Pancreas (tissue), 10 donors: ENCODE measurements at places on chromosomes 16 and 17. TPM values are rescaled to one million over a fixed set of nuclear protein-coding genes. Genes with fewer than 3 reads are reported as not detected.

The ADAD2 gene
- total RNA-seq: 0.19 TPM

The KRTAP3-2 gene
- total RNA-seq: not detected

The KCNJ2 gene
- 0.47 TPM for total RNA-seq

DNA sequence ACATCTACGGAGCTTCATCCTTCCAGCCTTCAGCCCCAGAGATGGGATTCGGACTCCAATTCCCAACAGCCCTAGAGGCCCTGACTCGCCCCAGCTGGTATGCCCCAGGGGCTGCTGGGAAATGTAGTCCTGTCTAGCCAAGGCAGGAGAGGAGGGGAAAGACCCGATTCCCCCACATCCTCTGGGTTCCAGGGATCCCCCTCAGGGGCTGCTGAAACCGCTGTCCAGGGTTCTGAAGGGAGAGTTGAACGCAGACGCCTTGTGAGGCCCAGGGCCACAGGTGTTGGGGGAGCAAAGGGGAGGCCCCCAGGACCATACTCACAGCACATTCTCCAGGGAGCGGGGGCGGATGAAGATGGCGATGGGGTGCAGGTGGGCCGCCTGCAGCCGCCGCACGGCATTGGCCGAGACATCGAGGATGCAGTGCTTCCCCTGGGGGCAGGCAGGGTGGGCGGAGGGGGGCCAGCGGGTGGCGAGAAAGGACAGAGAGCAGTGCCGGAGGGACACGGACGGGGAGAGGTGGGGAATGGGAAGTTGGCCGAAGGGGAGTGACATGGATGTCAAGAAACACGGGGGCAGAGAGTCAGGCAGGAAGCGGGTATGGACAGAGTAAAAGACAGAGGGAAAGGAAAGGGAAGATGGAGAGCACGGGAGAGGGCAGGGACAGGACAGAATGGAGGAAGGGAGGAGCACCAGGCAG is 12.6 kb upstream of the ASGR1 start:
- H3K27me3 ChIP-seq: no peaks in the 10 kb centered on the region
- H3K4me1 ChIP-seq: no peaks in the 10 kb centered on the region
- no peaks in the 10 kb centered on the region for H3K36me3 ChIP-seq
- DNase-seq: no peak

GRCh38 chr16:47008174-47008573 is 34.7 kb upstream of the DNAJA2 start:
- H3K27ac ChIP-seq: no peak overlapping the region
- no peaks in the 10 kb centered on the region for H3K36me3 ChIP-seq
- H3K27me3 ChIP-seq: no peaks in the 10 kb centered on the region
- H3K4me3 ChIP-seq: no peak overlapping the region

- H3K27me3 ChIP-seq: no peaks in the 10 kb centered on the region
- no peaks in the 10 kb centered on the region for H3K36me3 ChIP-seq
- no peak overlapping the region for H3K27ac ChIP-seq
- no peak for DNase-seq
- no peak overlapping the region for H3K4me3 ChIP-seq
Measured at GRCh38 chr17:55624772-55625433, 97.8 kb downstream of the TMEM100 start.
